ENCODE measurements at places on chromosomes 11 and 22.
A peak's percentile ranks its signal among the peaks of the same experiment; 100 is the strongest.

- peak; percentile 62 for DNase-seq
Observed at GRCh38 chr11:92556431-92556830, 331.8 kb downstream of the FAT3 start.

DNA sequence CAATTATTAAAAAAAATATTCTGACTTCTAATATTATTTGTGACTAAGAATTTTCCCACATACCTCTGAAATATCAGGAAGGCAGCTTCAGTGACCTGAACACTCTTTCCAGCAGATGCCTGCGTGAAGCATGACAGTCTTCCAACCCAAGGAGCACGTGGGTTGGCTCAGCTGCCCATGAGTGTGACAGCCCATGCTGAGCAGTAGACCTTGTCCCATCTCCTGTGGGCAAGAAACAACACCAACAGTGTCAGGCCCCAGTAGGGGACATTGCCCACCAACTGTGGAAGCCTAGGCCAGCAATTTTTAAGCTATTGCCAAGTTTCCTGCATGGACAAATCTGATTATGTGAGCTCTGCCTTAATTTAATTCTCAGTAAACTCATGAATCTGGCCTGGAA, 66.4 kb upstream of the OLFML1 start:
- peak; percentile 24 for DNase-seq

DNA sequence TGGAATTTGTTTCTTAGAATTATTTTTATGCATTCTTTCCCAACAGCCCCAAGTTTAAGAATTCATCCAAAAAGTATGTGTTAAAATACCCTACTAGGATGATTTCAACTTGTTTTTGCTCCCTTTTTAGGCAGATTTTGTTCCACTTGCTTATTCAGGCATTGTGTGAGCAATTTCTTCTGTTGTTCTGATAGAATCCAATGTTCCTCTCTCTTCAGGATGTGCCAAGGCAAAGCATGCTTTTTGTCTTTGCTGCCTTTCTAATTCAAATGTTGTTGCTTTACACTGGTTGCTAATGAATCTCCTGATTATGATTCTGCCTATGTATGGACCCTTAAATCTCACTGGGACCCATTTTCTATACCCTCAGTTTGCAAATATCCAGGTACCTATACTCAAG, 131.2 kb upstream of the ARHGAP42 start:
- no peak for DNase-seq

DNA sequence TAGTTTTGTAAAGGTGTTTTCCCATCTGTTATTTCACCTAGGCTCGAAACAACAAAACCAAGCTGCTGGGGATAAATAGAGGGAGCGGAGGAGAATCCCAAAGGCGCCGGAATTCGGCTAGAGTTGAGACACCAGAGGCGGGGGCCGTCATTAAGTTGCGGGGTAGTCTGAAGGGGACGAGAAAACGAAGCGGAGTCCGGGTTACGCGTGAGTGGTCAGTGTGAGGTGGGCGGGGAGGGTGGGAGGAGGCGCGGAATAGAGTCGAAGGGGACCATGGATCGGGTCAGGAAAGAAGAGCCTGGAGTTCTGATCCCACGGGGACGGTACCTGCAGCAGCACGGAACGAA, 361 bp downstream of the SRPRA start:
- DNase-seq, result no peak

GRCh38 chr11:35214792-35215193, 75.8 kb downstream of the CD44 start:
- DNase-seq, result peak; percentile 65

DNA sequence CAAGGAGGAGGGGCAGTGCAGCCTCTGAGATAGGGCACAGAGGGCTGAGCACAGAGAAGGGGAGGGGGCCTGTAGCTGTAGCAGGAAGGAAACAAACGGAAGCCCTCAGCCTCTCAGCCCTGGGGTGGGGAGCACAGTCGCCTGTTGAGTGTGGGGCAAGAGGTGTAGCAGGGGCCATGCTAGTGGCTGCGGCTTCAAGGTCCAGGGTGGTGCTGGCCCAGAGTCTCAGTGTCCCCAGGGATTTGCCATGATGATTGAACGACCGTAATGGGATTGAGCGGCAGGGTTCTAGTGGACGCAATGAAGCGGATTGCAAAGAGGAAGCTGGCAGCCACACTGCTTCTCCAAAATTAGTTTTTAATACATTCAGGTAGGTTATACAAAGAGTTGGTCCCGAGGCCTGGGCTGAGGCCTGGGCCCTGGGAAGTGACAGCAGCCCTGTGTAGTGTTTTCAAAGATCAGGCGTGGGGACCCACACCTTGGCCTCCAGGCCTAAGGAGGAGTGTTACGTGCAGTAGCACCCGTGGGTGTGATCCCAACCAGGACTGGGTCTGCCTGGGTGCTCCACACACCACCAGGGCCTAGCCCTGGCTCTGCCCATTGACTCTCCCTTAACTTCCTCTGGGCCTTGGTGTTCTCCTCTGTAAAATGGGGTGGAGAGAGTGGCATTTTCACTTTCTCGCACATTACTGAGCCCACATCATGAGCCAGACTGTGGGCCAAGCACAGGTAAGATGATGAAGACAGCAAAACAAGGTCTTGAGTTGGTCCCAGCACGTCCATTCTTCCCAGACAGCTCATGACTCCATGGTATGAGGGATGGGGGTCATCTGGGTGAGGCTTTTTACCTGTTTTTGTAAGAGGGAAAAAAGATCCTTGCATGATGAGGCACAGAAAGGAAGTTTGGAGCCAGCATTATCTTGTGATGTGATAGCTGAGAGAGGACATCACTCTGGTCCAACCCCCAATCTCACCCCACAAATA, 13.1 kb downstream of the LRRC32 start:
- DNase-seq, result no peak

DNA sequence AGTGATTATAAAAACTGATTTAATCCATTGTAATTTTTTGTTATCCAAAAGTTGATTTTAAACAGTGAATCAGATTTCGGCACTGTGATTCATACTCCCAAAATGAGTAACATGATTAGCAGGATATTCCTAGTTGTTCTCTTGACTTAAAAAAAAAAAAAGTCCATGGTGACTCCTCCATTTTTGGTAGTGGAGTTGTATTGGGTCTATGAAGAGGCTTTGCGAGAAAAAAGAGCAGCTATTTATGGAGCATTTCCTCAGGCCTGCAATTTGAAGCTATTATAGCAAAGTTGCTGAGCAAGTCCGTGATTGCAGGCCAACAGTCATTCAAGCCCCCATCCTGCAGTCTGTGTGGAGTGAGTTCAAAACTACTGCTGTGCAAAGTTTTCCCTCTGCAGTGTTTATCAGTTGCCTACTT, 28.8 kb downstream of the YAP1 start:
- DNase-seq, result no peak
